ENCODE measurements at places on chromosomes 5 and 9. TPM values are rescaled to one million over a fixed set of nuclear protein-coding genes. Genes with fewer than 3 reads are reported as not detected.

Gene MRPS30
- 65.6 TPM for total RNA-seq

Gene GPX8
- total RNA-seq = 102 TPM

Gene ITK
- total RNA-seq = not detected

Gene BHMT2
- 1.1 TPM for total RNA-seq

Gene ITGA2
- total RNA-seq = 29.1 TPM

Gene GGTA1
- total RNA-seq = not detected

Gene CAMK4
- 4.2 TPM for total RNA-seq

Gene COL15A1
- 5.4 TPM for total RNA-seq

Gene HAND1
- total RNA-seq = 0.14 TPM

Gene FAM200C
- total RNA-seq = 2.2 TPM

Gene SNAPC4
- total RNA-seq = 9.6 TPM

Gene GMCL2
- not detected for total RNA-seq

Gene NUTM2F
- total RNA-seq = not detected

Gene FOXI1
- not detected for total RNA-seq

Gene GPR21
- 1.4 TPM for total RNA-seq

Gene LURAP1L
- 14.6 TPM for total RNA-seq

Data from placental pericyte (primary cell).